ENCODE measurements at places on chromosomes 4 and X.

- no peak for DNase-seq
Measured at GRCh38 chr4:18405054-18405453, 383.5 kb upstream of the LCORL start.

DNA sequence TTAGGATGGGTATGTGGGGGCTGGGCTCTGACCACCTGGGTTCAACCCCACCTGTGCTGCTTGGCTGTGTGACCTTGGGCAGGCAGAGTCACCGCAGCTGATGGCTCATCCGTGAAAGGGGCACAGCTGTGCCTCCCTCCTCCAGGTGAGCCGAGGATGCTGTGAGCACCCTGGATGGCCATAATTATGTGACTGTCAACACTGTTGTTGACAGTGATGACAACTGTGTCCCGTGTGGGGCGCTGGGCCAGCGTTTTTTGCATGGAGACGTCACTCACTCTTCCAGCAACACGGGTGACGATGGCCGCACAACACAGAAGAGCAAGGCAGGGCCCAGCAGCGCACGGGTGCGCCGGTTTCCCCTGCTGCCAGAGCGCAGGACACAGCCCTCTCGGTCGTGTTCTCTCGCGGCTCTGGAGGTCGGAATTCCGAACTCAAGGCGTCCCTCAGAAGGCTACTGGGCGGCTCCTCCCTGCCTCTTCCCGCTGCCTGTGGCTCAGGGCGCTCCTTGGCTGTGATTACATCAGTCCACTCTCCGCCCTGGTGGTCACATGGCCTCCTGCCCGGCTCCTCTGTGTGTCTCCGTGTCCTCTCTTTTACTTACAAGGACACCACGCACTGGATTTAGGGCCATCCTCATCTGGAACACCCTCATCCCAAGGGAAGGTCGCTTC lies 1.3 kb downstream of the SH3TC1 start:
- no peak for DNase-seq

DNA sequence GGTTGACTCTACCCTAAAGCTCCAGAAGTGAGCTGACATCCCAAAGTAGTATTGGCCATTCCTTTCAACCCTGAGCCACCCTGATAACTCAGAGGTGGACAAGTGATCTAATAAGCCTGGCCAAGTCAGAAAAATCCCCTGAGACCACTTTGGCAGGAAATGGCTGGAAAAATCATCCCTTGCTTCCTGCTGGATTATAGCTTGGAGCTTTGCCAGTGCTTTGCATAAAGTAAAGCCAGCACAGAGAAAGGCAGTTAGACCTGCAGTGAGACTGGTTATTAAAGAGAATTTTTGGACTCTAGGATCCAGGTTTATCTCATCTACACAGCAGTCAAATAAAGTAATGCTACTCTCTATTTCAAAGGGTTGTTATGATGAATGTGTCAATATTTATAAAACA lies 6.4 kb downstream of the CXCL3 start:
- DNase-seq: no peak

- DNase-seq: no peak
Measured at GRCh38 chr4:44663539-44664263, 12.3 kb upstream of the YIPF7 start.

DNA sequence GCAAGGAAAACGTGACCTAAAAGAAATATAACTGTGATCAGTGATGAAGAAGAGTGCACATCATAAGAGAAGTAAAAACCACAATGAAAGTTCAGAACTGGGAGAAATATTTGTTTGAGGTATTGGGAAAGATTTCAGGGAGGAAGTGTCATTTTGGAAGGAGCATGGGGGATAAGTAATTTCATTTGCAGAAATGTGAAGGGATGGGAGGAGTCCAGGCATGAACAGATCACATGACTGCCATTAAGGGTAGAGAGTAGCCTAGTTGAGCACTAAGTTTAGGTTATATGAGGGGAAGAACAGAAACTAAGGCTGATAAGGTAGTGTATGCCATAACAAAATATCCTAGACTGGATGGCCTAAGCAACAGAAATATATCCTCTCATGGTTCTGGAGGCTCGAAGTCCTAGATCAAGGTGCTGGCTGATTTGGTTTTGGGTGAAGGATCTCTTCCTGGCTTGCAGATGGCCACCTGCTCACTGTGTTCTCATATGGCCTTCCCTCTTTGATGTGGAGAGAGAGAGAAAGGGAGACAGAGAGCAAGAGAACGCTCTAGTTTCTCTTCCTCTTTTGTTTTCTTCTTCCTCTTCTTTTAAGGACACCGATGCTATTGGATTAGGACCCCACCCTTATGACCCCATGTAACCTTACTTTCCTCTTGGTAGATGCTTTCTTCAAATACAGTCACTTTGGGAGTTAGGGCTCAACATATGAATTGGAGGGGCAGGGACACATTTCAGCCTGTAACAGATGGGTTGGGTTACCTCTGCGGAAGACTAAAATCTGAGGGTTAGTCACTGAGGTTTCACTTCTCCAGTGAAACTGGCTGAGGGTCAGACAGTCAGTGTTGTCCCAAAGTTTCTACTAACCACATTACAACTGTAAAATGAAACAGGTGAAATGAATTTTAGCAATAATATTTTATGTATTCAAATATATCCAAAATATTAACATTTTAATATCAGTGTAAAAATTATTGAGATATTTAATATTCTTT lies 77.9 kb downstream of the EGF start:
- no peak for DNase-seq

- no peak for DNase-seq
Measured at GRCh38 chrX:67207912-67208311, 335.9 kb upstream of the AR start.

DNA sequence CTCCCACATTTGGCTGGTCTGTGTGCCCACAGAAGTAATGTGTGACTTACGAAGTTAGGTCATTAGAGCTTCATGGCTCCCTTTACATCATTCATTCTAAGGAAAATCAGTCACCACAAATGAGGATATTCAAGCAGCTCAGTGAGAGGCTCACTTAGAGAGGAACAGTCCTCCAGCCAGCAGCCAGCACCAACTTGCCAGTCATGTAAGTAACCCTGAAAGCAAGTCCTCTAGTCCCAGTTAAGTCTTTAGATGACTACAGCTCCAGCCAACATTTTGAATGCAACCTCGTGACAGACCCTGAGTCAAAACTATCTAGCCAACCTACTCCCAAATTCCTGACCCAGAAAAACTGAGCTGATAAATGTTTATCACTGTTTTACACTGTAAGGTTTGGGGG lies 71.3 kb downstream of the LRBA start:
- no peak for DNase-seq

GRCh38 chr4:109982521-109982920 lies 69.8 kb downstream of the EGF start:
- no peak for DNase-seq

DNA sequence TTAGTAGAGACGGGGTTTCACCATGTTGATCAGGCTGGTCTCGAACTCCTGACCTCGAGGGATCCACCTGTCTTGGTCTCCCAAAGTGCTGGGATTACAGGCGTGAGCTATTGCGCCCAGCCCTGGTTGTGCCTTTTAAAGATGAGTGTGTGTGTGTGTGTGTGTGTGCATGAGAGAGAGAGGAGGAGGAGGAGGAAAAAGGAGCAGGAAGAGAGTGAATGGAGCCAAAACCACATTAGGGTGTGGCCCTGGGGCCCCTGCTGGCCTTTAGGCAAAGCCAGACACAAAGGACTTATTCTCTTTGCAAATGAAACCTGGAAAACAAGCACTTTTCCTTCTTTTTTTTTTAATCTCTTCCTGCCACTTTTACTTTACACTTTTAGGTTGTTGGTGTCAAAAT lies 48.2 kb upstream of the KLF3 start:
- no peak for DNase-seq

DNA sequence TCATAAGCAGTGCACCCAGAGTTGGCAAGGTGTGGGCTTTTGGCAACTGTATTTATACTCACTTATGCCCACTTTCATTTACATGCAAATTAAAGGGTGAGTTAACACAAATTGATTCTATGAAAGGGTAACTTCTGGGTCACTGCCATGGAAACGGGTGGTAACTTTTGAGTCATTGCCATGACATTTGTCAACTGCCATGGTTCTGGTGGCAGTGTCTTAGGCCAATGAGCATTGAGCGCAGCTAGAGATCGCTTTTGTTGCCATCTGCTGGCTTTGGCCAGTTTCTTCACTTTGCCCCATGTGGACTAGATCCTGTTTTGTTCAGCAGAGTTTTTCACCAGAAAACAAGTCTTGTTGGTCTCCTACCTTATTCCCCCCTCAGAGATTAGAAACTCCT lies 170.8 kb upstream of the NUDT6 start:
- DNase-seq: no peak

GRCh38 chrX:71178908-71179307 lies 34.3 kb downstream of the NLGN3 start:
- DNase-seq: no peak

Data from hypothalamus (tissue), 51 donors.